ENCODE measurements at places on chromosomes 4 and X.

DNA sequence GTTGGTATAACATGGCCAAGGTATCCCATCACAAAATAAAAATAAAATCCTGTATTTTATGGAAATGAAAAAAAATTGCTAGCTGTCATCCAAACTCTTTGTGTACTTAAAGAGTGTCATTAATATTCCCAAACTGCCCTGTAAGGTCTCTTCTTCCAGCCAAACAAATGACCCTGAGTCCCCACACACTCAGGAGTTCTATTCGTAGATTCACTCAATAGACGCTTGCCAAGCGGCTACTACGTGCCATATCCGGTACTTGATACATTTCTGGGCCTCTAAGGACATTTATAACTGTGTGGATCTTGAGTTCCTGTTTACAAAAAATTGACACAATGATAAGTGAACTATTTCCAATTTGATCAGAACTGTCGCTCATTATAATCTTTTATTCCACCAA is 245.1 kb downstream of the SCFD2 start:
- DNase-seq, result no peak

- no peak for DNase-seq
Measured at GRCh38 chr4:94253036-94253435, 45.4 kb downstream of the SMARCAD1 start.

DNA sequence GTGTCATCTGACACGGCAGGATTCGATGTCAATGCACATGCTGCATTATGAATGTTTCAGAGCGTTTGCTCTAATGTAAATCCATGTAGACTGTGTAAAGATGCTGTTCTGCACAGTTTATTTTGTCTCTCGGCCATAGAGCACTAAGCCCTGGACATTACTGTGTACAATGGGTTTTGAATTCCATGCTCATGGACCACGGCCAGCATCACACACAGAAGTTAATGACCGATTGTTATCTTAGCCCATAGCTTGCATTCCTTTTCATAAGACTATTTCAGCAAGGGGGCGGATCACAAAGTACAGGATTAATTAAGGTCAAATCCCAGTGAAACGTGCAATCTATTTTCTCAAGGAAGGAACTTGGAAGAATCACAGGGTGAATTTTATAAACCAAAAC is 286.1 kb upstream of the TENM3 start:
- DNase-seq, result no peak

- peak; percentile 9 for DNase-seq
Measured at GRCh38 chrX:69493193-69493592, 10.9 kb upstream of the NALF2 start.

DNA sequence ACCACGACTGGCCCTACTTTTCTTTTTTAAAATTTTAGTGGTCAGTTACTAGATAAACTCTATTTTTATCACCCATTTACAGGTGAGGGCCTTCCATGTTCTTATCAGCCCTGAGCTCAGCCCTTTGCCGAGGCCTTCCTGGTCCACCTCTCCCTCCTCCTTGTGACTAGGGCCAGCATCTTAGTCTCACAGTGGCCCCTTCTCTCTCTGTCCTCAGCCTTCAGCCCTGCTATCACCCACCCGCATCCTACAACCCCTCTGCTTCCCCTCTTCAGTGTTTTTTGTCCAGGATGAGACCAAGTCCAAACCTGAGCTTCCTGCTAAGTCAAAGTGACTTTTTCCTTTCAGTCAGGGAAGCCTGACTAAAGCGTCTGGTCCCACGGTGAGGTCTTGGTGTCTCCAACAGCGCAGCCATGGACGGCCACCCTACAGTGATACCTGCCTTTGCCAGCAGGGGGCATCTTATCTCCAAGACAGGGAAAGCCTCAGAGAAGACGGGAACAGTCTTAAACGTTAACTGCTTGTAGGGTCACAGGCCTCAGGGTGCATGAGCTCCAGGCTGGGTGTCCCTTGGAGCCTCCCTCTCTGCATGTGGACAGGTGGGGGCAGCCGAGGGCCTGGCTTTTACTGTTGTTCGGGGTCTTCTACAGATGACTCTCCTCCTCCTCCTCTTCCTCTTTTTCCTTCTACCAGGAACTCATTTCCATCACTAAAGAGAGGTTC is 11.7 kb upstream of the GAGE10 start:
- DNase-seq, result peak; percentile 58

- DNase-seq, result no peak
Measured at GRCh38 chr4:148114436-148114835, 327.8 kb downstream of the NR3C2 start.

DNA sequence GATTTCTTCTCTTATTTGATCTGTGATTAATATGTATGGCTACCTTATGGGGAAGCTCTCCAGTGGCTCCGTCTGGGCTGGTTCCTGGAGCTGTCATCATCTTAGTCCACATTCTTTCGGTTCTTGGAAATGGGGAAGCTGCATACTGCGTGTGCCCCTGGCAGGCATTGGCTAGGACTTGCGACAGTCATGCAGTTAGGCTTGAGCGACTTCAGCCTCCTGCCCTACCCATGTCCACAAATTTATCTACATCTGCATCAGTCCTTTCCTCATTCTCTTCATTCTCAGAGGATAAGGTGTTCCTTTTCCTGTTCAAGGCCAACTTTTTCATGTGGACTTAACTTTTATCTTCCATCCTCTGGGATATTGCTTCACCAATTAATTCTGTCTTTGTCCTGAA is 214.2 kb downstream of the RELL1 start:
- DNase-seq, result no peak

DNA sequence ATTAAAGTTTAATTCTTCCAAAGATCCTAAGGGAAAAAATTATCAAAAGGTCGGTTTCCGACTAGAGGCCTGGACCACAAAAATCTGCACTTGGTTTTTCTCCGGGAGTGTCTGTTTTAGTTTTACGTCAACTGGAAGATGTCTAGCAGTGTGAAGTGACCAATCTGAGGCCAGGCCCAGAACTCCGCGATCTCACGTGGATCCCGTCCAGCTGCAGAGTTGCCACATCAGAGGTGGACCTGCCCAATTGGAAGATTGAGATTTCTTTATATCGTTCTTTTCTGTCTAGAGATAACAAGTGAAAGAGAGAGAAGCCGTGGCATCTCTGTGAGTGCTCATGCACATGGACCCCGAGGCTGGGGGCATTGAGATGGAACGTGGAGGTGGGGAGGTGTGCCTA is 115.8 kb downstream of the AFF1 start:
- no peak for DNase-seq

DNA sequence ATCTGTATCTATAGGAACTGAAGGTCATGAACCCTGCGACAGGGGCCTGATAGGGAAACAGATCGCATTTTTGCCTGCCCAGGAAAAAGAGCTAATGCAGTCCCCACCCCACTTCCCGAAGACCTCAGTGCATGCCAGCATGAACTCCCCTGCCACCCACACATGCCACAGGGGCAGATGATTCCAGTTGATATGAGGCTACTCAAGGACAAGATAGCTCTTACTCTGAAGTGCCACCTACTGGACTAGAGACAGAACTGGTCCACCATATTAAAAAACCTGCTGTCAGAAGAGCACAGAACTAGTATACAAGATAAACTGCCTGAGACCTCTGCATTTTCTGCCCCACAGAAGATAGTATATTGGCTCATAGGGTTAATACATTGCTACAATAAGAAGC is 68.0 kb downstream of the YIPF7 start:
- DNase-seq, result no peak

DNA sequence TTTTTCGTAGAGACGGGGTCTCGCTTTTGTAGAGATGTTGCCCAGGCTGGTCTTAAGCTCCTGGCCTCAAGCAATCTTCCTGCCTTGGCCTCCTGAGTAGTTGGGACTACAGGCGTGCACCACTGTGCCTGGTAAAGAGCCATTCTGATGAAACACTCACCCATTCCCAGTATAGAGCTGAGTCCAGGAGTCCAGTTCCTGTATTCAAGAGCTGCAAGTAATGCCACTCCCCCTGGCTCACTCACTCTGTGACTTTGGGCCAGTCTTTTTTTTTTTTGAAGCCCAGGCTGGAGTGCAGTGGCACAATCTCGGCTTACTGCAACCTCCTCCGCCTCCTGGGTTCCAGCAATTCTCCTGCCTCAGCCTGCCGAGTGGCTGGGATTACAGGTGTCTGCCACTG is 3.5 kb downstream of the CCDC22 start:
- DNase-seq, result no peak

DNA sequence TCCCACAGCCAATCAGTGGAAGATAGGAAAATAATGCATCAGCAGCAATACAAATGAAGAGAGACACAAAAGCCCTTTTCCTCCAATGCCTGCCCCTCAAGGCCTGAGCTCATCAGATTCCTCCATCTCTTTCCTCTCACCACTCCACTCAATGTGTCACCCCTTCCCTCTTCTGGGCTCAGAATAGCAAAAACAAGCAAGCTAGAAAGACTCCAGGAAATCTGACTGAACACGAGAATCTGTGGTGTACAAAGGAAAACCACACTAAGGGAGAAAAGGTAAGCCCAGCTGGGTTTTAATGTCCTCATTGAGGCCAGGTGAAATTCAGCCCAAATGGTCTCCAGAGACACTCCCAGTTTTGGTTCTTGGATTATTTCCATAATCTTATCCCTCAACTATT is 46.3 kb downstream of the ARHGEF9 start:
- no peak for DNase-seq

GRCh38 chr4:47239649-47240048 is 208.3 kb downstream of the GABRB1 start:
- no peak for DNase-seq

- DNase-seq, result peak; percentile 80
Measured at GRCh38 chrX:19990556-19991349, at the start of gene BCLAF3. TSS of gene BCLAF3 (minus strand) at chrX:19991061. CDS start at chrX:19970264, 20,797 bp downstream.

GRCh38 chrX:10021461-10022272 is 54.5 kb downstream of the CLDN34 start:
- DNase-seq, result no peak

DNA sequence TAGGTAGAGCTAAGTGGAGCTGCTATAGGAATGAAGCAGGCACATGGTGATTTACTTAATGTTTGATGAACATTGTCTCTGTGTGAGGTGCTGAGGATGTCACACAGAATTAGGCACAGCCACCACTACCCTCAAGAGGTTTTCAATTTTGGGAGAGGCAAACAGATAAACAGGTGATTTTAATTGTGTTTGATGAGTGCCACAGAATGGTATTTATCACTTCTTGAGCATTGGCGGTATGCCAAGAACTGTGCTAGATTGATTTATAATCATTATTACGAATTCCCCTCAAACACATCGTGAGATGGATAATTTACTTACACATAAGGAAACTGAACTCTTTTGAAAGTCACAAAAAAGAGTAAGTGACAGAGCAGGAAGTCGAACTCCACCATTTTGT is 74.8 kb downstream of the FREM3 start:
- no peak for DNase-seq

- DNase-seq, result no peak
Measured at GRCh38 chrX:20253232-20253543, 13.5 kb downstream of the RPS6KA3 start.

DNA sequence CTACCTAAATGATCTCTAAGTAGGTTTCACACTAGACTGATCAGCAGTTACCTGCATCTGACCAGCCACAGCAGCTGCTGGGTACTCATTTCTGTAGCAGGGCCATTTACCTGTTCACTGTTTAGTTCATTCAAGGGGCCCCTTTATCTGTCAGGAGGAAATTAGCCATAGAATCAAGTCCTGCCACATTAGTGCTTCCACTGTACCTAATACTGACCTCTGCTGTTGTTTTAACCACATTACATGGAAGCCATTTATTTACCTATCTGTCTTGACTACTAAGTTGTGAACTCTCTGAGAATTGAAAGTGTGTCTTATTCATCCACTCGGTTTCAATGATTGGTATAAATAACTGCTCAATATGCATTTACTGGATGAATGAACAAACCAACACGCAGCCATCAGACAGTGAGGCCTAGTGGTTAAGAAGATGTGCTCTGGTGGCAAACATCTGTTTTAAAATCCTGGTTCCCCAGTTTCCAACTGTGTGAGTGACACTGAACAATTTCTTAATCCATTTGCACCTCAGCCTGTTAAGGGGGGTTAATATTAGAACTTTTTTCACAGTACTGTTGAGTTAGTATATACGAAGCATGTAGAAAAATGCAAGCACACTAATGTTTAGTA is 30.0 kb upstream of the ANXA5 start:
- DNase-seq, result peak; percentile 2

DNA sequence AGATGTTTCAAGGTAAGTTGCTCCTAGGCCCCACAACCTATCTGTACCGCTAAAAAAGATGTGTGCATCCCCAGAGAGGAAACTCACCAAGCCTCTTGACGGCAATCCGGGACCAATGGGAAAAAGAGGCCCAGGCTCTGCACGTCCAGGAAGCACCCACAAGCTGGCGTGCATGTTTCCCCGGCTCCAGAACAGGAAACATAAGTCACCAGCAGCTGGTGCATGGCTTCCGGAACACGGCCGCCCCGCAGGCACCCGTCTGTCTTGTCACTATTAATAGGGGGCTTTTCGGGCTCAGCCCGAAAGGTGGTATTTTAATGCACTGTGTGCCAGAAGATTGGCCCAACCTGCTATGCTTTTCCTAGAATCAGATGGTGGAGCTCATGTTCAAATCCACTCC is 22.2 kb downstream of the CRMP1 start:
- DNase-seq, result no peak

DNA sequence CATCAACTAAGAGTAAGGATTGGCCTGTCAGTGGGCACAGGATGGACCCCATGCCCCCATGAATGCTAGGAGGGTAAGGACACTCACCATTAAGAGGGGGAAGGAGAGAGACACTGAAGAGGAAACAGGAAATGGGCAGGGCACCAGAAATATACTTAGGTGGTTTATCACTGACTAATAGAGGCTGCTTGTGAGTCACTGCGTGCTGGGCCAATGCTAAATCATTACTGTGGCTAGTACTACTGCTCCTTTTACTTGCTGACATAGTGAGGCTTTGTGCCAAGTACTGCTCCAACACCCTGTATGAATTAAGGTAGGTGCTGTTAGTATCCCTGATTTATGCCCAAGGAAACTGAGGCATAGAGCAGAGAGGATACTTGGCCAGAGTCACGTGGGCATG is 130.4 kb upstream of the FRMPD4 start:
- no peak for DNase-seq

DNA sequence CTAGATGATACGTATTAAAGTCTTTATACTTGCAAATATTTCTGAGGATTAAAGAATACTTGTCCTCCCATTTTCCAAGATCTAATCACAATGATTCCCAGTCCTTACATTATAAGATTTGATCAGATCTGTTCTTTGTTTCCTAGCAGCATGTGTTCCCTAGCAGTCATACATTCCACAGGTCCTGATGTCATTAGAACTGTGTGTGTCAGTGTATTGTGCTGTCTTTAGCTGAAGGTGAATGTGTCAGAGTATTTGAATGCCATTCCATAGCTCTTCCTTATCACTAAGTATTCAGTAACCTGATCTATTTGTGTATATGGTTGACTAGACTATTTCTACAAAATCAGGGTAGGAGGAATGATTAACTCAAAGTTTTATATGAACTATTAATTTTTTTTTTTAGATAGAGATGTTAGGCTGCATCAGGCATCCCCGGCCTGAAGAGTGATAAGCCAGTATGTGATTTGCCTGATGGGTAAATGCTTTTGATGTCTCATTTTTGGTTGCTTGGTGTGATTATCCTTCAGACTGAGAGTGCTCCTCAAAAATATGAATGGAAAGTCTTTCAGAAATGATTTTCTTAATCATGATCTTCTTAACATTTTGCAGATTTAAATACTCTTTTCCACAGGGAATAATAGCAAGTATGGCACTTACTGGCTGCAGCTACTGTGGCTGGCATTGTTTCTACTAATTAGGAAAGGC is 4.4 kb downstream of the ADGRL3 start:
- no peak for DNase-seq

GRCh38 chrX:40945361-40945713 is 139.9 kb upstream of the USP9X start:
- DNase-seq, result no peak

GRCh38 chr4:96003951-96004740 is 164.3 kb downstream of the PDHA2 start:
- DNase-seq, result no peak

Measured in stimulated activated naive CD4-positive, alpha-beta T cell treated with Interleukin-2 at 50 U/mL for 16 hours (primary cell).